SK-N-MC (cell line): ENCODE measurements at places on chromosomes 5 and 9.

DNA sequence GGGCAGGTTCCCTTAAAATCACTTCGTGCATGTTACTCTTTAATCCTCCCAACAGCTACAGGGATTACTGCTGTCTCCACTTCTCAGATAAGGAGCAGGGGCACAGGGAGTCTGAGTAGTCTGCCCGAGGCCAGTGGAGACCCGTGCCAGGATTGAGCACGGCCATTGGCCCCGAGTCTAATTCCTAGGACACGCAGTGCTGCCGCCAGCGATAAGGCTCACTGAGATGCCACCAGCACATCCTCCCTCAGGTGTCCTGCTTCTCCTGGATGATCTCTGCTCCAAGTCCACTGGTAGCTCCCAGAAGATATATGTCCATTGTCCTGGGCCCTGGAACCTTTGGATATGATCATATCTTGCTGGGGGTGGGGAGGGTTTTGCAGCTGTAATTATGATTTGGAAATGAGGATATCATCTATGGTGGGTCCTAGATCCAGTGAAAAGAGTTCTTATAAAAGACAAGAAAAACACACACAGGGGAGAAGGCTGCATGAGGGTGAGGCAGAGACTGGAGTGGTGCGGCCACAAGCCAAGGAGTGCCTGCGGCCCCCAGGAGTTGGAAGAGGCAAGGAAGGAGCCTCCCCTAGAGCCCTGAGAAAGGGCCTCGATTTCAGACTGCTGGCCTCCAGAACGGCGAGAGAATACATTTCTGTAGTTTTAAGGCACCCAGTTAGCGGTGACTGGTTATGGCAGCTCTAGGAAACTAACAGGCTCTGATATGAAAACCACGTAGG lies 19.4 kb upstream of the MED10 start:
- no peak for DNase-seq

DNA sequence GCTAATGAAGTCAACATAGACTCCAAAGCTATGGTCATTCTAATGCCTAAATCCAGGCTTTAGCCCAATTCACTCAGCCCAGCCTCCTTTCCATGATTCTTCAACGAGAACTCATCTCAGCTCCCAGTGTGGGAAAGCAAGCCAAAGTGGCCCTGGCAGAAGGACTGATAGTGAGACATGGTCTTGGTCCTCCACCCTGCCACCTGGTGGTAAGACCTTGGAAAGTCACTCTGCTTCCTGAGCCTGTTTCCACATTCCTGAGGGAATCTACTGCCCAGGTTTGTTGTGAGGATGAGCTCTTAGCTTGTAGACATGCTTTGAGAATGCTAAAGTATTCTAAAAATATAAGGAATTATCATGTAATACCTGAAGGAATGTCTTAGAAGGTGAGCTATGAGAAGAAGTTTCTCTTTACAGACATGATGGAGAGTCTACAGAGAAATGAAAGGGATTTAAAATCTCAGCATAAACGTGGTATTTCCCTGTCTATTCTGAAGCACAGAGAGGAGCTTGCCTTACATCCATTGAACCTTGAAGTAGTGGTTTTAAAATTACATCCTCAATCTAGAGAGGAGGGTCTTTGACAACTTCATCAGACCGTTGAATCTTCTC lies 173.5 kb downstream of the TRIM32 start:
- DNase-seq = no peak

- DNase-seq = no peak
Measured at GRCh38 chr5:120540097-120540496, 76.0 kb downstream of the PRR16 start.

DNA sequence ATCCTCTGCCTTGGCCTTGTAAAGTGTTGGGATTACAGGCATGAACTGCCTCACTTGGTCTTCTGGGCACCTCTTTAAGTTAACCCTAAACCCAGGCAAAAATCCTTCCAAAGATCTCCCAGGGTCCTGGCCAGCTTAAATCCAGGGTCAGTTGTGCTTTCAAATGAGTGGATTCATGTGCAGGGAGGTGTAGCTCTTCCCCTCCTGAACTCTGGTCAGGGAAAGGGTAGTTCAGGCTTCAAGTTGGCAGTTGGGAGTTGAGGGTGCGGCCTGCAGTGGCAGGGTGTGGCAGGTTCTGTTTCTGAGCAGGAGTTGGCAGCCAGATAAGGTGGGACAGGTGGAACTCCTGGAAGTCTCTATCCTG lies 3.6 kb downstream of the HNRNPAB start:
- DNase-seq = no peak

DNA sequence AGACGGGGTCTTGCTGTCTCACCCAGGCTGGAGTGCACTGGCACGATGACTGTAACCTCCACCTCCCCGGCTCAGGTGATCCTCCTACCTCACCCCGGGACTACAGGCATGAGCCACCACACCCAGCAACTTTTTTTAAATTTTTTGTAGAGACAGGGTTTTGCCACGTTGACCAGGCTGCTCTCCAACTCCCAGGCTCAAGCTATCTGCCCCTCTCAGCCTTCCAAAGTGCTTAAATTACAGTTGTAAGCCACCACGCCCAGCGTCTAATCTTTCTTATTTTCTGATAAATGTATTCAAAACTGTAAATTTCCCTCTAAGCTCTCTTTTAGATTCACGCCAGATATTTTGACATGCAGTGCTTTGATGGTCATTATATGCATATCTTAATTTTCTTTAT lies 10.3 kb downstream of the FRRS1L start:
- DNase-seq = no peak

- DNase-seq = no peak
Measured at GRCh38 chr5:145937432-145938250, 1.3 kb downstream of the SH3RF2 start.

DNA sequence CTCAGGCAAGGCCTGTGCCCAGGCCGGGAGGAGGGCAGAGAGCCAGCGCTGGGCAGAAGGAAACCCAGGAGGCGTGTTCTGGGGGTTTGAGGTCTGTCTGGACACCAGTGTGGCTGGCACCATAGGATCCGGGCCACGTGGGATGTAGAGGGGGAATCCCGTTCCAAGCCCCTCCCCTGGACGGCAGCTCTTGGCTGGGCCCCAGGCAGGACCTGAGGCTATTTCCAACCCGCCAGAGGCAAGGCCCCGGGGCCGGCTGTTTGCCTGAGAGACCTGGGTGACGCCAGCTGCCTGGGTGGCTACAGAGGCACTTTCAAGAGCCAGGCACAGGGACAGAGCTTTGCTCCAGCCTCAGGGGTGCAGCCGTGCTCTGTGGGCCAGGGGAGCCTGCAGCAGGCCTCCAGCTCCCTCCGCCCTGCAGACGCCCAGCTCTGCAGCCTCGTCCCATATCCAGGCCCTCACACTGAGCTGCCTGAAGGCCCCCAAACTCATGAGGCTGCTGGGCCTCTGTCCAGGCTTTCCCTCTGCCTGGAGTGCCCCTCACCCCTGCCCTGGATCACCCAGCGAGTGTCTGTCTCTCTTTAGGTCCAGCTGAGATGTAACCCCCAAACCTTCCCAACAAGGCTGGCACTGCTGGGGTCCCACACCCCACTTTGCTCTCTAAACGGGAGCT lies 56.6 kb upstream of the EGFL7 start:
- no peak for DNase-seq

DNA sequence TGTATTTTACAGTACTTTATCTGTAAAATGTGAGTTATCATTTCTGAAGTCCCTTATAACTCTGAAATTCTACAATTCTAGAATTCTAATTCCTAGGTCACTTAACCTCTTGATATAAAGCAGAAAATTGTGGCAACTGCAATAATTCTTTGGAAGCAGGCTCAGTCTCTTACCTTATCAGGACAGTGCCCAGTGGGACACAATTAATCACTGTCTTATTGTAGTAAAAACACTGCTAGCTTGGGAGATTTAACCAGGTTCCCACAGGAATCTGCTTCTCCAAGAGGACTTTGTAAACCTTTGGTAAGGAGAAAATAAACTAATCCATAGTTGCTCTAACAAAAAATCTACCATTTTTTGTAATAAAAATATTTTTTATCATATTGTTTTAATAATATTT lies 18.3 kb upstream of the SPATA9 start:
- DNase-seq = no peak

- no peak for DNase-seq
Measured at GRCh38 chr9:135070964-135071735, 16.3 kb upstream of the OLFM1 start.

- DNase-seq = no peak
Measured at GRCh38 chr5:113381791-113382190, 53.0 kb downstream of the TSSK1B start.

DNA sequence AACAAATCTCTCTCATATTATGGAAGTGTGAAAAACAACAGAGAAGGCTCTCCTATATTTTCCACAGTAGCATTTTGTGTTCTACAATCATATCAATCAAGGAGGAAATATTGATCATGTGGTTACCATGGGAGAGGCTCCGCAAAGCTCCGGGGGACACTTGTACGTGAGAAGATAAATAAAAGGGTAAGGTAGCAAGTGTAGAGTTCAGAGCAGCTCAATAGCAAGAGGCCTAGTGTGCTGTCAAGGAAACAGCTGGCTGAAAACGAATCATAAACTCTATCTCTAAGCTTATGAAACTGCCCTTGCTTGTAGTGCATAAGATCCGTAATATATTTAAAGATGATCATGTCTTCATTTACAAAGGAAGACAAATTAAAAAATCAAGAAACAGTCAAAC lies 57.5 kb downstream of the CDH18 start:
- no peak for DNase-seq

DNA sequence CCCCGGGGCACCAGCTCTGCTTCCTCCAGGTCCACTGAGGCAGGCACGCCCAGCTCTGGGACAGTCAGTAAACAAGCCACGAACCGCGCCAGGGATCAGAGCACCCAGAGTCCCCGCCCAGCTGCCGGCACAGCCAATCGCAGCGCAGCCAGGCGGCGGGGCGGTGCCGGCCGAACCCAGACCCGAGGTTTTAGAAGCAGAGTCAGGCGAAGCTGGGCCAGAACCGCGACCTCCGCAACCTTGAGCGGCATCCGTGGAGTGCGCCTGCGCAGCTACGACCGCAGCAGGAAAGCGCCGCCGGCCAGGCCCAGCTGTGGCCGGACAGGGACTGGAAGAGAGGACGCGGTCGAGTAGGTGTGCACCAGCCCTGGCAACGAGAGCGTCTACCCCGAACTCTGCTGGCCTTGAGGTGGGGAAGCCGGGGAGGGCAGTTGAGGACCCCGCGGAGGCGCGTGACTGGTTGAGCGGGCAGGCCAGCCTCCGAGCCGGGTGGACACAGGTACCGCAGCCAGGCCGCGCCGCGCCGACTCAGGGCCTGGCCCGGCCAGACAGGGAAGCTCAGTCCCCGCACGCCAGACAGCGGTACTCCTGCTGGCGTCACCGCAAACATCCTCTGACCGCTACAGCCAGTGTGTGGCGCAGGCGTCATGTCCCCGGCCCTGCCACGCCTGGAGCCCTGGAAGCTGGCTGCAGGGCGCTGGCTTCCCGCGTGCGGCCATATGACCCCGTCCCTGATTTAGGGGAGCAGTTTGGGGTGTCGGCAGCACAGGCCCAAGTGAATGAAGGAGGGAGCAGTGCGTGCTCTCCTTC lies at the start of gene CTSL:
CTSL (plus strand) TSS at position 220 of the 810 bp plus-strand sequence. CDS start 1,485 bp downstream, outside the sequence.
- DNase-seq = no peak

- DNase-seq = no peak
Measured at GRCh38 chr5:42949348-42950115, 90.6 kb downstream of the ANXA2R start.

- no peak for DNase-seq
Measured at GRCh38 chr5:86465052-86465838, 152.5 kb upstream of the COX7C start.

DNA sequence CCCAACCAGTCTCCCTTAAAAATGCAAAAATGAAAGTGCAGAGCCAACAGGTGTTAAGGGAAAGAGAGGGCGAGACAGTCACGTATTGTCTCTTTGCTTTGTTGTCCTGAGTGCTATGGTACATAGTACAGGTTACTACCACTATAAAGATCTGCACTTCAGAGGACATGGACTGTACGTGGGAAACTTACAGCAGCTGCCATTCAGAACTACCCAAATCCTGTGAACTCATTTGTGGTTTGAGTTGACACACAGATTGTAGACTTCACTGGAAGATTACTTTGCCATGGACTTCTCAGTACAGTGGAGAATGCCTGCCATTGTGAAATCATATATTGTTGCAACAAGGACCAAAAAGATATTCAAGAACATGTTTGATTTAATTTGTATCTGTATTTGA lies 34.8 kb downstream of the FBXO38 start:
- no peak for DNase-seq

GRCh38 chr5:61332851-61333320 lies 828 bp downstream of the ZSWIM6 start:
- no peak for DNase-seq

DNA sequence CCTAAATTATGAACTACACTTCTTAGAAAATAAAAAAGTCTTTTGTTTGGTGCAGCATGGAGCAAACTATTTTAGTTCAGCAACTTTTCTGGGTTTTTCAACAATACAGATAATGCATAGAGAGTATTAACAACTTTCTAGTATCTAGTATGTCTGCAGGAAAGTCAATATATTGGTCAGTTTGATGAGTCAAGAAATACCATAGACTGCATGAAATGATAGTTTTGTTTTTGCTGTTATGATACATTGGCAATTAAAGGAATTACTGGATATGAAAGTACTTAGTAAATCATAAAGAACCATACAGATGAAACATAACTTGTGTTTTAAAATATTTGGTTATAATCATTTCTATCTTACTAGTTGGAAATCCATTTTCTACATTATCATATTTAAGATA lies 173.5 kb downstream of the GIN1 start:
- DNase-seq = no peak

- no peak for DNase-seq
Measured at GRCh38 chr5:121175986-121176385, 675.7 kb upstream of the FTMT start.

DNA sequence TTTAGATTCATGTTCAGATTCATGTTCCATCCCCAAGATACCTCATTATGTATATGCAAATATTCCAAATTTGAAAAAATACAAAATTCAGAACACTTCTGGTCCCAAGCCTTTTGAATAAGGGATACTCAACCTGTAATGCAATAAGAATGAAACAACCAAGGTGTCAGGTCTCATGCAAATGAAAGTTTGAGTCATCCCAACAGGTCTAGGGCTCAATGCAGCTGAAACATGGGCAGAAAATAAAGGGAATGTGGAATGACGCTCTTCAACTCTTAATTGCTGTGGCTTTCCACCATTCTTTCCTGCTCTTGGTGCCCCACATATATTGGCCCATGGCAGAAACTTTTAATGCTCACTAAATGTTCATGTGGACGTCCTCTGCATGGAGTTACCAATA lies 107.3 kb upstream of the DAPK1 start:
- DNase-seq = no peak

DNA sequence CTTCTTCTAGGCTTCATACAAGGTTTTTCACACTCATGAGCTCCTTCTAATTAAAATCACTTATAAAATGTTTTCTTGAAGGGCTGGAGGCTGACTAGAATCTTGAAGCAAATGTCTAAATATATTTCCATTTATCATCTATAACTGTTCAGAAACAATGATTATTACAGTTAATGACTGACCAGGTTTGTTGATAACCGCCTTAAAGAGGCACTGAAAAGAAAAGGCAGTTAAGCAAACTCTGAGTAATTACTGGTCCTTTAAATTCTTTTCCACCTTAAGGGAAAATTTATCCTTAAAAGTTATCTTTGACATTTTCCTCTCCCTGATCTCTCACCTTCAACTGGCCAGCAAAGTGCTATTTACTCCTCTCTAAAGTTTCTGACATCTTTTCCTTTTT lies 43.2 kb downstream of the RICTOR start:
- DNase-seq = no peak
